Cortex of kidney (tissue), 1 donor: ENCODE measurements at places on chromosomes 1 and 21.
A peak's percentile ranks its signal among the peaks of the same experiment; 100 is the strongest.

DNA sequence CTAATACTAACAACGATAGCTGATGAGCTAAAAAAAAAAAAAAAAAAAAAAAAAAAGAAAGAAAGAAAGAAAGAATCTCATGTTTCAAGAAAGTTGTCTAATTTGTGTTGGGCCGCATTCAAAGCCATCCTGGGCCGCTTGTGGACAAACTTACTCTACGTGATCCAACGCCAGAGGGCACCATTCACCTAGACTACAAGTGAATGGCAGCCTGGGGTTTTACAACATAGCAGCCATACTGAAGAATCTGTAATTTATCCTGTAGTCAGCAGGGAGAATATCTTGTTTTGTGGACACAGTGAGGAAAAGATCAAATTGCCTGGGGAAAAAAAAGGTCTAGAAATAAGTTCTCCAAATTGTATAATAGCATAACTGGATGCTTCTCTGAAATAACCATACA lies 47.0 kb downstream of the CYP2J2 start:
- no peak for DNase-seq

- no peak for DNase-seq
Observed at GRCh38 chr1:50175719-50176639, 67.3 kb downstream of the ELAVL4 start.

DNA sequence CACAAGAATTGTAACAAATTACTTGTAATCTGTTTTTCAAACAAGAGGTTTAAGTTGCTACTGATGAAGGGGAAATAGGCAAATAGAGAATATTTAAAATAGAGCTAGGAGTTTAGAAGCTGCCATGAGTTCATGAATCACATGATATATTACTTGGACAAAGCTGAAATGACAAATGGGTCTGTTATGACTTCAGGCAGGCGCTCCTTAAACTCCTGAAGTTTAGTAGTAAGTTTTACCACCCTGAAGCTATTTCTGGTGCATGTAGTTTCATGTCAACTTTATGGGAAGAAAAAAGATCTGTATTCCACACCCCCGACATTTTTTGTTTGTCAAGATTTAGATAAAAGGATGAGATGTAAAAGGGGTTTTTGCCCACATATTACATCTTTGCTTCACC lies 58.5 kb downstream of the PLA2G4A start:
- DNase-seq, result no peak

DNA sequence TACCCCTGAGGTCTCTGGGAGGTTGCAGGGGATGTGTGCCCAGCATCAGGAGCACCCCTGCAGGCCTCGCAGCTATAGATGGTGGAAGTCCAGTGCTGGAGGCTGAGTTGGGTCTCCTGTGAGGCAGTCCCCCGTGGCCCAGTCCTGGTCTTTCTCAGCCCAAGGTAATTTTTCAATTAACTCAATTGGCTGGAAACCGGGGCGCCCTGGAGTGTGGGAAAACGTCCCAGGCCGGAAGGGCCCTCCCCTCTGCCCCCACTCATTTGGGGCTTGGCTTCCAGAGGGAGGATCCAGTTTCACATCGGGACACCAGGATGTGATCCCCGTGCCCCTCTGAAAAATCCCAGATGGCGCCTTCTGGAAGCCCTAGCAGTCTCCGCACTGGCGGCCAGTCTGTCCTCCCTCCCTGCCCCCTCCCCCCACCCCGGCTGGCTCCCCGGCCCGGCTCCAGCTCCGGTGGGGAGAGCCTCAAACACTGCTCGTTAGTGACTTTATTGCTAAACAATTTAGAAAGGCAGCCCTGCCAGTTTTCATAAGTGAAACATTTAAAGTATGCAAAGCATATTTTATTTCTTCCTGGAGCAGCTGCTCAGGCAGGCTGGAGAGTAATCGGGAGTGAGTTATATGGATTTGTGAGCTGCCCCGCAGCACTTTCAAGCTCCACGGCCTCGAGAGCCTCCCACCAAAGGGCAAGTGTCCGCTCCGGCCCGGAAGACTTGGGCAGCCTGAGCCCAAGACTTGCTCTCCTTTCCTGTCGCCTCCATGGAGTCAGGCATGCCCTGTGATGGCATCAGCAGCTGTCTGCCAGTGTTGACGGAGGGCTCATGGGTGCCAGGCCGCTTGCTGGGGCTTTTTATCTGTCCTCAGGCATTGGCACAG lies 208.2 kb upstream of the TMEM51 start:
- peak; percentile 28 for DNase-seq

DNA sequence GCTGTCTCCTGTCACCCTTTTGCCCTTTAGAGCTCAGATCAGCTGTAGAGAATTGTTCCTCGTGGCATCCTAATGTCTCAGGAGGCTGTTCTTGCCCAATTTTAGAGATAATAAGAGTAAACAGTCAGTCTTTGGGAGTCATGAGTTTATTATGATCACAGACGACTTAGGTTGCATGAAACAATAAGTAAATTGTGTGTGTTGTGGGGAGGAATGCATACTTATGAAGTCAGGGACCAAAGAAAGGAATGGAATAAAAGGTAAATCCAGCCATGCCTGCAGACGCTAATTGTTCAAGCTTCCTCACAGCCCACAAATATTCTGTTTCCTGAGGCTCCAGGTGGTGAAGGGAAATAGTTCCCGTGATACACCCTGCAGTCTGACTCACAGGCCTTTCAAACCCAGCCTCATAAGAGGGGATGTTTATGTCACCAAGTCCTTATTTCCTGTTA lies 897 bp downstream of the EPHX4 start:
- no peak for DNase-seq

GRCh38 chr1:215076322-215076721 lies 6.2 kb upstream of the KCNK2 start:
- no peak for DNase-seq

DNA sequence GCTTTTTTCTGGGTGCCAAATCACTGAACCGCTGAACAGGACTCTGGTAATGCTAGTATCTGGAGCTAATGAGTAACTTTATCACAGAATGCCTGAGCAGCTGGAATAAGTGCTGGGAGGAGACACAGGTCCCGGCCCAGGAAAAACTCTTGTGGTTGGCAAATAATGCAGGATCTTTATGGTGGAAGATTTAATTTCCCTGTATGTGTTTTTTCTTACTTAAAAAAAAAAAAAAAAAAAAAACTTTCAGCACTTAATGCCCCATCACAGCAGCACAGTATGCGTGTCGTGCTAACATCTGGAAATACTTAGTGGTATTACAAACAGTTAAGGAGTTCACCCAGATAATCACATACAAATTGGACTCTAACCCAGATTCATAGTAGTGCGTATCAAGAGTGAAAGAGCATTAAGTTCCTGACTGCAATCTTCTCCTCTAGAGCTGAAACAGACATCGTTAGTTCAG lies 220.7 kb downstream of the TOMM20 start:
- no peak for DNase-seq

- no peak for DNase-seq
Observed at GRCh38 chr1:106480629-106481028, 575.8 kb upstream of the PRMT6 start.

DNA sequence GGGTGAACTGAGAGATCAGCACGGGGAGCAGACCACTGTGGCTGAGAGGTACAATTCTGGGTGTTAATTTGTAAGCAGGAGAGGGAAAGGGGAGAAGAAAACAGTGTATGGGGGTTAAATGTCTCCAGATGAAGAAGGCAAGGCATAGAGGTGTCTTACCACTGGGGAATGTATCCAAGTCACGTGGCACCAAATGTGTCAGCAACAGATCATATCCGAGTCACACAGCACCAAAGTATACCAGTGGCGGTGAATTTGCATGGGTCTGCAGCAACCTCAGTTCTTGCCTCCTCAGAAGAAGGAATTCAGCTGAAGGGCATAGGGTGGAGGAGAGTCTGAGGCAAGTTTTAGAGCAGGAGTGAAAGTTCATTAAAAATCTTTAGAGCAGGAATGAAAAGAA lies 21.2 kb upstream of the SYCP1 start:
- no peak for DNase-seq

- no peak for DNase-seq
Observed at GRCh38 chr1:183911285-183911684, 106.4 kb downstream of the RGL1 start.

GRCh38 chr1:67558449-67559193 lies 126.4 kb upstream of the GADD45A start:
- DNase-seq, result no peak

DNA sequence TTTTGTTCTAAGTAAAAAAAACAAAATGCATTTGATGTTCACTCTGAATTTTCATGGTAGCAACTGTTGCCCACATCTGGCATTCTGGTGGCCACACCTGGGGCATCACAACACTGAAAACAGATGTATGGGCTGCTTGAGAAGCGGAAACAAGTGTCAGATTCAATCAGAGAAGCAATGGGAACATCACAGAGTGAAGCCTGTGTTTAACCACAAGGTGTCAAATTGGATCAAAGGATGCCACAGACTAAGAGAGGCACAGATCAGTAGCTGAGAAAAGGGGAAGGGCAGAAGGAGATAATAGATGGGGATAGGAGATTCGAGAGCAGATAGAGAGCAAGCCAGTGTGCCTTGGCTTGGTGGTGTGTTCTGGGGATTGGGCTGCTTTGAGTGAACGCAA lies 49.8 kb upstream of the MTF2 start:
- DNase-seq, result no peak

DNA sequence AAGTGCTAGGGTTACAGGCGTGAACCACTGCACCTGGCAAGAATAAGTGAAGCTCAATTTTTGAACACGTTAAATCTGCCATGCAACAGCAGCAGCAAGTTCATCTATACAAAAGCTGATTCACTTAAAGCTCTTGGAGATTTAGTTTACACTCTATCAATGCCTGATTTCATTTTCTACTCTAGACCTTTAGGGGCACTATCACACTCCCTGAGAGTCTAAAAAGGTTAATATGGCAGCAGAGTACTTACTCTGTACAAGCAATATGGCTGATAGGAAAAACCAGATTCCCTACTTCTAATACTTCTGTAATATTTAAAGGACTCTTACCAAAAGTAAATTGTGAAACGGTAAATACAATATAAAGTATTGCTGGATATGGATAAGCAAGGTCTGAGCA lies 4.8 kb downstream of the RBM34 start:
- no peak for DNase-seq

DNA sequence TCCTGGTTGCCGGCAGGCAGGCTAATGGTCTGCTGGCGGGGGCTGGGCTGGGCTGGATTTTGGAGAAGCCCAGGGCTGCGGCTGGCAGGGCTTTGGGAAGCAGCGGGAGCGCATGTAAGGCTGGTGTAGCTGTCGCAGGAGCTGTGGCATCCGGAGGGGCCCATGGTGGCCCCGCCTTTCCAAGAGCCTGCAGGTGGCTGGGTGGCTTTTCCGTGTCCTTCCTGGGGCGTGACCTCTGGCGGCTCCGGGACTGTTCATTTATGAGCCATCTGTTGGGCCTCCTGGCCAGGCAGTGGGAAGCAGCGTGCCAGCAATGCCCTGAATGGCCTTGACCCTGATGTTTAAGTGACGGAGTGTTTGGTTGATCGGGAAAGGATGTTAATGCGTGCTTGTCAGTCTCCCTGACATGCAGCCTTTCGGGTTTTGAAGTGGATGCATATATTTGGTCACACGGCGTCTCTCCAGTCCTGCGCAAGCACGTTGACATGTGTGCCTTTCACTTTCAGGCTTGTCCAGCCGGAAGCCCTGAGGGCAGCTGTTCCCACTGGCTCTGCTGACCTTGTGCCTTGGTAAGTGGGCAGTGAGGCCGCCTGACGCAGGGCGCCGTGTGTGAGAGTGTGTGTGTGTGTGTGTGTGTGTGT lies 38.5 kb downstream of the AGPAT3 start:
- no peak for DNase-seq

GRCh38 chr1:1137256-1138045 lies 21.6 kb upstream of the C1orf159 start:
- no peak for DNase-seq

DNA sequence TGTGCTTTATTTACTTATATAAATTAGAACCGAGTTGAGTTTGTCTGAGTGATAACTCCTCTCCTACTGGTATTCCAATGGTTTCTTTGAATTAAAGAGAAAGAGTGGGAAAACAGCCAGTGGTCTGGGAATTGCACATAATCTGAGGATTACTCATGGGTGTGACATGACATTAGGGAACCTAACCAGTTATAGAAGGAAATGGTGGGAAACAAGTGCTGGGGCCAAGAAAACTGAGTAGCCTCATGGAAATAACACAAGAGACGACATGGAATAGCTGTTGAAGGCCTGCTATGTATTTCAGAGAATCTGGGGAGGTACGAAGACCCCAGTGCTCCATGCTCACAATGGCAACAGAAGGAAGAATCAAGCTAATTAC lies 41.8 kb upstream of the LRRC52 start:
- no peak for DNase-seq

- no peak for DNase-seq
Observed at GRCh38 chr1:242178924-242179708, 180.2 kb upstream of the MAP1LC3C start.

- DNase-seq, result no peak
Observed at GRCh38 chr1:213250446-213250845, 199.4 kb downstream of the RPS6KC1 start.

DNA sequence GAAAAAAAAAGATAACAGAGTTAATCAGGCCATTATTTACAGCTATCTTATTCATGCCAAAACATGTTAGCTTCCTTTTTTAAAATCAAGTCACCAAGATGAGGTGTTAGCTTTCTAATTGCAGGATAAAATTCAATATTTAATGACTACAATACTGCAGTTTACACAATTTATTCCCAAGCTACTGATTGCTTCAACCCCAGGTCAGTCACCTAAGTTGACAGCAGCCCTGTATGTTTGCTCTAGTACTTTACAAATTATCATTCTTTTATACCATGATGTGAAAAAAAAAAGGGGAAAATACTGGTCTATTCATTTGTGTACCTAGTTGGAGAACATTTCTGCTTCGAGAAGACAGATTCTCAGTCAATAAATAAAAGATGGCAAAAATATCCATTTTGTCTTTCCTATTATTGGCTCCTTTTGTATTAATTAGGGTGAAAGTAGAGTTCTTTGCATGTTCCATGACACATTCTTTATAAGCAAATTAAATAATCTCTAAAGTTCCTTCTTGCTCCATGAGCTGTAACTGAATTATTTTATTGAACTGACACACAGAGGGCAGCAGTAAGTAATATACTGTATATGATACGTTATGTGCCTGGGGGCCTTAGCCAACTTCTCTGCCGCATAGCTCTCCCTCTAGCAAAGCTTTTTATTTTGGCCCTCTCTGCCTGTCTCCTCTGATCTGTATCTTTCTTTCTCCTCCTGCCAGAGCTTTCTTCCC lies 48.0 kb downstream of the DIPK1A start:
- no peak for DNase-seq

DNA sequence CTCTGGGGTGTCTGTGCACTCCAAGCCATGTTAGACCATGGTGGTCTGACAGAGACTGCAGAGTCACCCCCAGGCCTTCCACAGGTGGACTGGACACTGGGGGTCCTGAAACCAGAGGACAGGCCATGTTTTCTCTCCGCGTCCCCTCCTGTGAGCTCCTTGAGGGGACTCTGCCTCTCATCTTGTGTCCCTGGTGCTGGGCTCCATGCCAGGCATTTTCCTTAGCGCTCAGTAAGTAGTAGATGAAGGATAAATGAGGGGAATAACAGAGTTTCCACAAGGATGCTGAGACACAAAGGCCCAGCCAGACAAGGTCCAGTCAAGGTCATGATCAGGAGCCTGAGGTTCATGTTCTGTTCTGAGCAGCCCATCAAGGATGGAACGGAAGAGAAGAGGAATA lies 57.4 kb downstream of the FAM163A start:
- DNase-seq, result no peak

GRCh38 chr1:178512566-178513277 lies at the start of gene TEX35:
Gene TEX35, plus strand, starts transcription at chr1:178513109. Its CDS starts 80 bp downstream, at chr1:178513189.
- DNase-seq, result no peak
